ENCODE measurements at places on chromosomes 11 and 22.
A peak's percentile ranks its signal among the peaks of the same experiment; 100 is the strongest.

- peak; percentile 82 for DNase-seq
Observed at GRCh38 chr11:119340335-119341221, at the start of gene C1QTNF5. TSS of gene C1QTNF5 (minus strand) at chr11:119340883. CDS start at chr11:119340397, 486 bp downstream.

DNA sequence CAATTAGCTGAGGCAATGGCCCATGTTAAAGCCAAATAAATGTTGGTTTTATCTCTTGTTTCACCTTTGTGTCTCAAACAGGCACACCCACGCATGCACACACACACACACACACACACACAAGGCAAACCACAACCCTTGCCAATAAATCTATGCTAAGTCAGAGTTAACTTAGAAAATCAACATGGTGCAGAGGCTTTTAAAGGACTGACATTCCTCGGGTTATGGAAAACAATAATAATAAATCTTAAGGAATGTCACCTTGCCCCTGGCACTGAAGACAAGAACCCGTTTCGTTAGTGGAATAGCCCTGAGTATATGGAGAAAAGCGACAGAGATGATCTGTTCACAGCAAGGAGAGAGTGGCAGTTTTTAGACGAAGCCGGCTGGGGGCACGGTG is 326.3 kb downstream of the NTM start:
- DNase-seq: no peak

DNA sequence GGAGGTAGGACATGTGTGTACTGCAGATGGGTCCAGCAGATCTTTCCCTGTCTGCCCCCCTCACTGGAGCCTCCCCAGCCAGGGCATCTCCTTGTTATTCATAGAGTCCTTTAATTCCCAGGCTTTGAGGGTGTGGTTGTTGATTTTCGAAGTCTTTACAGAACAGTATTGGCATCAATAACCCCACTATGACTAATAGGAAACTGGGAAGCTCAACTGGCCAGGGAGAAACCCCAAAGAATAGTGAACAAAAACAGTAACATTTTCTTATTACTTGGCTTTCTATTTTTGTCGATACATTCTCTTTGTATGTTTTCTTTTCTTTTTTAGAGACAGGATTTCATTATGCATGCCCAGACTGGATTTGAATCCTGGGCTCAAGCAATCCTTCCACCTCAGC is 57.9 kb downstream of the NF2 start:
- no peak for DNase-seq

DNA sequence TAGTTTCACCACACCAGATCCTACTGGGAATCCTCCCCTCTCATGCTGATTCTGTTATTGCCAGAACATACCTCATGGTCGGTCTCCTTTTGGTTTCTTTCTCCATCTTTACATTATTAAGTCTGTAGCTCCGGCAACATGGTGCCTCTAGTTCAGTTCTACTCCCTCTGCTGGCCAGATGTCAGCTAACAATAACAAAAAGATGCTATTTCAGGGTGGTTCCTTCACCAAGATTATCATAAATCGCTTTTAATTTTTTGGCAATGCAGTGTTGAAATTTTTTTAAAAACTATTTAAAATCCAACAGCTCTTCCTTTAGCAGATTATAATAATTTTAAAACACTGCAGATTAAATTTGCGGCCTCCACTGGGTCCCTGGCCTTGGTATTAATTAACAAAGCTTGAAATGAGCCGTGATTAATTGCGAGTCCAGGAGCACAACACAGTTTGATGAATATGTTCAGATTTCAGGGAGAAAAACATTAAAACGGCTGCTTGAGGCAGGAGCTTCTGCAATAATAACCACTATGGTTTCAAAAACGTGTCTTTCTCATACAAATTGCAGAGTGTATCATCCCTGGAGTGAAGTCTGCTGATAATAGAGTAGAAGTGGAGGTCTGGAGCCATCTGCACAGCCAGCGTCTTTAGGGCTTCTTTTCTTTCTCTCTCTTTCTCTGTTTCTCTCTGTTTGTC is 492.9 kb upstream of the KIRREL3 start:
- no peak for DNase-seq

DNA sequence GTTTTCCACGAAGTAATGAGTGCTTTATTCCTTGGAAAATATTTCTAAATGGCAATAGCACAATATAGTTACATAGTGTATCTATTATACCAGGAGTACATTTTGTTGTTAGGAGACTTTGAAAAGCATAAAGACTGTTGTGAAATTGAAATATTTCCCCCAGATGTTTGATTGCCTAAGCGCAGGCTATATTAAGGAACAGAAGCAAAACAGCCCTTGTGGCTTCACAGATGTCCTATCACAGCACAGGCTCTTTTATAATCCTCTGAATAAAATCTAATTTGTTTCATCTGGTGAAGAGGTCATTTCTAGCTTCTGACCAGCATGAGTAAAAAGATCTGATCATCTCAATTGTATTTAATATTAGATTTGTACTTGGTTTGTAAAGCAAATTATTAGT is 48.2 kb downstream of the BSX start:
- DNase-seq: no peak

DNA sequence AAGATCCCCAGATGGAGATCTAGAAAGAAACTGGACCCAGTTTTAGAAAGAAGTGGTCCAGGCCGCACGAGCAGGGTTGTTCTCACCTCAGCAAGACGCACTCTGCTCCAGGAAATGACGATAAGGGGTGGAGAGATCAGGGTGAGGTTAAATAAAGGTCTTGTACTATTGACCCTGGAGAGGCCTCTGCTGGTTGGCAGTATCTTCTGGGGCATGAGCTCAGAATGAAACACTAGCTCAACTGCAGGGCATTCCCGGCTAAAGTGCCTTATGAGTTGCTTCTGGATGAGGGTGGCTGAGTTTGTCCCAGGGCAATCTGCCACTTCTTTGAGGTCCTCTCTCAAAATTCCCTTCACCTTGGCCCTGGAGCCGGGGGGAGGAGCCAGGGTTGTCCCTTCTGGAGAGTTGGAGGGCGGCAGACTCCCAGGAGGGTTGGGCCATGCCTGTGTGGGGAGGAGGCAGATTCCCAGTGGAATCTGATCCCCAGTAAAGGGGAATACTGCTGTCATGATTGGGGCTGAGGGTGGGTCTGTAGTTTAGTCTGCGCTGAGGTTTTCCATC is 10.9 kb downstream of the USP2 start:
- DNase-seq: no peak

DNA sequence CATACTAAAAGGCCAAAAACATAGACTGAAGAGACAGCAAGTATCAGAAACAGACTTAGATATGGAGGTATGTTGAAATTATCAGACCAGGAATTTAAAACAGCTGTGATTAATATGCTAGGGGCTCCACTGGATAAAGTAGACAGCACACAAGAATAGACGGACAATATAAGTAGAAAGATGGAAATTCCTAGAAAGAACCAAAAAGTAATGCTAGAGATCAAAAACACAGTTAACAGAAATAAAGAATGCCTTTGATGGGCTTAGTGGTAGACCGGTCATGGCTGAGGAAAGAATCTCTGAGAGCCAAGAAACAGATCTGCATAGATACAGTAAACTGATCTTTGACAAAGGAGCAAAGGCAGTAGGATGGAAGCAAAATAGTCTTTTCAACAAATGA is 250.2 kb downstream of the SWAP70 start:
- no peak for DNase-seq

DNA sequence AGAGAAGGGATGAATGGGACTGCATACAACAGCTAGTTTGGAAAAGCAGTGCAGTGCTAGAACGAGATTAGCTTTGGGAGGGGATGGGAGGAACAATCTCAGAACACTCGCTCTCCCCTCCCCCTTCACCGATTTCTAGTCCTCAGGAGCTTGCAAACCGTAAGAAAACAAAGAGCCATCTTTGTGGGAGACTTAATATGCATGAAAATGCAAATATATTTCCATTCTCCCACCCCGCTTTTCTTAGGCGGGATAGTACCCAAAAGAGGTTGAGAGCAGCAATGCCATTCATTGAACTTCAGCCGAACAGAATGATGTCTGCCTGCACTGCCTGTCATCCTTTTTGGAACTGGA is 1.1 kb downstream of the SPINDOC start:
- no peak for DNase-seq

DNA sequence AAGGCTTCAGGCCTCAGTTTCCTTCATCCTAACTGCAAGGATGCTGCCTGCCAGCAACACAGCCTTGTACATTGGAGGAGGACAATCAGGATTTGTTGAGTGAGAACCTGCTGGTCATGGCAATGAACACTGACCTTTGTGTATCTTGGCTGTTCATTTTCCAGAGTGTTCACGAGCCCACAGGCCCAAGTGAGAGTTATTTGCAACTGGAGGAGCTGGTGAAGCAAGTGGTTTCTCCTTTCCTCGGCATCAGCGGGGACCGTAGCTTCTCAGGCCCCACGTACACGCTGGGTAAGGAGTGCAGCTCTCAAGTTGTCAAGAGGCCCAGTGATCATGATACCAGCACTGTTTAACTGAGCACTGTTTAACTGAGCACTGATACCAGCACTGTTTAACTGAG is 59.0 kb downstream of the TRAF6 start:
- DNase-seq: no peak

DNA sequence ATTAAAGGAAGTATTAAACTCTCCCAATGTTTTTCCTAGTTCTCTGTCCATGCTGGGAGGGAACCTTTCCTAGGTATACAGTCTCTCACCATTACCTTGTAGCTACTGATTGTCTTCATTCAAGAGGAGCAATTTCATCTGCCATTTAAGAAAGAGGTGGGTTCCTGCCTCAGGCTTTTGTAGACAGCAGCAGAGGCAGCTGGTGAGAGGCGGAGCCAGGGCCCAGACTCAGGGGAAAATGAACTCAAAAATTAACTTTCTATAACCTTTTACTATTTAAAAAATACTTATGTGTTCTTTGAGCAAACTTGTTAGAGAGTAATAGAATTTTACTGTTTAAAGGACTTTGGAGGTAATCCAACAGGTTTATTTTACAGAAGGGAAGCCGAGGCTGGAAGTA is 133.0 kb downstream of the SNX19 start:
- no peak for DNase-seq

- no peak for DNase-seq
Observed at GRCh38 chr11:76790251-76790650, 7.1 kb downstream of the TSKU start.

- no peak for DNase-seq
Observed at GRCh38 chr22:41831383-41831782, 1.5 kb upstream of the SREBF2 start.

DNA sequence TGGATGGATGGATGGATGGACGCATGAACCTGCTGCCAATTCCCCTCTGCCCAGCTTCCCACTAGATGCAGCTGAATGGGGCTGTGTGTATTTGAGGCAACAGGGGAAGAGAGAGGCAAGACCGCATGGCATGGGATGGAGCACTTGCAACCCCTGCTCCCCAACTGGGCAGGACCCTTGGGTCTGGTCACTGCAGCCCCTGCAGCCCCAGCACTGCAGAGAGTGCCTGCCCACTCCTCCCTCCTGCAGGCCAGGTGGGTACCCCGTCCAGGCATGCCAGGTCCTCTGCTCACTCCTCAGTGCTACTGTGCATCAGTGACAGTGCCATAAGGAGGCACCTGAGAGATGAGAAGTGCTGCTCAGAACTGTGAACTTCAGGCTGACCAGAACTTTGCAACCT is 40.3 kb downstream of the OSBPL5 start:
- DNase-seq: no peak

DNA sequence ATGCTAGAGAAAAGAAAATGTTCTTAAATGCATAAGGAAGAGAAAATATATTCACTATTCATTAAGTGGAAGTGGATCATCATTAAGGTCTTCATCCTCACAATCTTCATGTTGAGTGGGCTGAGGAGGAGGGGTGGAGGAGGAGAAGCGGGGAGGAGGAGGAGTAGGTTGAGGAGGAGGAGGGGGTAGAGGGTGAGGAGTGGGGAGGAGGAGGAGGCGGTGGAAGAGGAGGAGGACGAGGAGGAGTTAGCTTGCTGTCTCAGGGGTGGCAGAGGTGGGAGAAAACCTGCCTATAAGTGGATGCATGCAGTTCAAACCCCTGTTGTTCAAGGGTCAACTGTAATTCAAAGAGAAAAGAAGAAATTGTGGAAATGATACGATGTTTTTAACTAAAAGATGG is 71.6 kb downstream of the MYEOV start:
- DNase-seq: no peak

DNA sequence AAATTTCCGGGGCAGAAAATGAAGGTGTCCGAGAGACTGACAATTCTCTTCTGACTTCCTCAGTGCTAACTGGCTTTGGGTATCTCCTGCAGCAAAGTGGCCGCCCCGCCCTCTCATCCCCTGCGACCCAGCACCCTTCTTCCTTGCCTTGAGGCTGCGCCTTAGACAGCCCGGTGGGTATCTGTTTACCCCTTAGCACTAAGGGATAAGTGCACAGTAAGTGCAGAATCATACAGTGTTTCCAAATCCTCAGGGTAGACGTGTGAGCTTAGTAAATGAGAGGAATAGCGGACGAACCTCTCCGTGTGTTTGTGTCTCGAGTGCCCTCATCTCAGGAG is 368 bp upstream of the CHORDC1 start:
- no peak for DNase-seq

- DNase-seq: no peak
Observed at GRCh38 chr11:65651589-65652510, 10.9 kb downstream of the RELA start.

- no peak for DNase-seq
Observed at GRCh38 chr11:115522302-115522701, 18.1 kb upstream of the CADM1 start.

DNA sequence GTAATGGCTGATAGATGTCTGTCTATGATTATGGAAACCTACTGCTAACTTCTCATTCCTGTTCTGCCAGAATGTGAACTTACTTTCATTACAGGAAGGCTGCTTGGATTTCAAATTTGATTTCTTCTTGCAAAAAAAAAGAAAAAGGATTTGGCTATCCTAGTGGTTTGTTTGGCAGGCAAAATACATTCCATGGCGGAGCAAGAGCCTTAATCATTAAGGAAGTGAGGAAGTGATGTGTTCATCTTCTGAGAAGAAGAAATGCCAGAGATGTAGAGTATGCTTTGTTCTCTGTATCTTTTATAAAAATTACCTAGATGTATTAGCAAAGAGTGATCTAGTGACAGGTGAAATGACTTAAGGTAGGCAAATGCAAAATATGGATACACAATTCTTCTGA is 356.3 kb downstream of the SOX6 start:
- no peak for DNase-seq

Data from head of caudate nucleus (tissue), 42 donors.